ENCODE measurements at places on chromosomes 7 and 10.

DNA sequence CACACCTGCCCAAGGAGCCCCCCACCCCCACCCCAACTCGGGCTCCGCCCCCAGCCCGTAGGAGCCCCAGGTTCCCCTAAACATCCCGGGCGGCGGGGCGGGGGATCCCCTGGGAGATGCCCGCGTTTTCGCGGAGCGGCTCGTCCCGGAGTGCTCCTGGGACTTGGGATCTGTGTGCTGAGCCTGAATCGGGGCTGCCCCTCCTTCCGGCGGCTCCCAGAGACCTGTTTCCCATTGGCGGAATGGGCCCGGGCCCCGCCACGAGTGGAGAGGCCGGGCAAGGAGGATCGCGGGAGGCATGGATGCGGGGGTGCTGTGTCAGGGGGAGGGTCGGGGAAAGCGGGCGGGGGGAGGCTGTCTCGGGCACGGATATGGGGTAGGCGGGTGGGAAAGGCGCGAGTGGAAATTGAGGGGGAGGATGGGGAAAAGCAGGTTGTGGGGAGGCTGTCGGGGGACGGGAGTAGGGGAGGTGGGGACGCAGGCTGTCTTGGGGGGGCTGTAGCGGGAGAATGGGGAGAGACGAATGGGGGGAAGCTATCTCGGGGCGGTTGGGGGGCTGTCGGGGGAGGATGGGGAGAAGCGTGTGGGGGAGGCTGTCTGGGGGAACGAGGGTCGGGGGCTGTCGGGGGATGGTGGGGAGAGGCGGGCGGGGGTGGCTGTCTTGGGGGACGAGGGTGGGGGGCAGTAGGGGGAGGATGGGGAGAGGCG lies 572 bp upstream of the BHLHA15 start:
- no peak for DNase-seq

DNA sequence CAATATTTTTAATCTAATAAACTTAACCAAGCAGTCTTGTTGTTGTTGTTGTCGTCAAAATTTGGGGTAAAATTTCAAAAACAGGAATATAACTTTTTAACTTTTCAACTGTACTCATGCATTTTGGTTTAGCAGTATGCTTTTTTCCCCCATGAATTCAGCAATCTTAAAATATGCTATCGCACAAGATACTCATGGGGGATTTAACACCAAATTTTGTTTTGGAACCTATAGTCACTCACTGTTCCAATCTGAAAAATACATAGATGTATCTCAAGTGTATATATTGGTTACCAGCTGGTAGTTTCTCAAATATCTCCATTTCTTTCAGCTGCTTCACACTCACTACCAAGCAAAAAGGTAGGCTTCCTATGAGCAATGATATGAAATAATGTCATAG lies 91.4 kb upstream of the PIK3CG start:
- no peak for DNase-seq

- DNase-seq, result no peak
Observed at GRCh38 chr7:52917982-52918578, 117.4 kb upstream of the POM121L12 start.

GRCh38 chr10:131433568-131433967 lies 122.0 kb upstream of the TCERG1L start:
- DNase-seq, result no peak

DNA sequence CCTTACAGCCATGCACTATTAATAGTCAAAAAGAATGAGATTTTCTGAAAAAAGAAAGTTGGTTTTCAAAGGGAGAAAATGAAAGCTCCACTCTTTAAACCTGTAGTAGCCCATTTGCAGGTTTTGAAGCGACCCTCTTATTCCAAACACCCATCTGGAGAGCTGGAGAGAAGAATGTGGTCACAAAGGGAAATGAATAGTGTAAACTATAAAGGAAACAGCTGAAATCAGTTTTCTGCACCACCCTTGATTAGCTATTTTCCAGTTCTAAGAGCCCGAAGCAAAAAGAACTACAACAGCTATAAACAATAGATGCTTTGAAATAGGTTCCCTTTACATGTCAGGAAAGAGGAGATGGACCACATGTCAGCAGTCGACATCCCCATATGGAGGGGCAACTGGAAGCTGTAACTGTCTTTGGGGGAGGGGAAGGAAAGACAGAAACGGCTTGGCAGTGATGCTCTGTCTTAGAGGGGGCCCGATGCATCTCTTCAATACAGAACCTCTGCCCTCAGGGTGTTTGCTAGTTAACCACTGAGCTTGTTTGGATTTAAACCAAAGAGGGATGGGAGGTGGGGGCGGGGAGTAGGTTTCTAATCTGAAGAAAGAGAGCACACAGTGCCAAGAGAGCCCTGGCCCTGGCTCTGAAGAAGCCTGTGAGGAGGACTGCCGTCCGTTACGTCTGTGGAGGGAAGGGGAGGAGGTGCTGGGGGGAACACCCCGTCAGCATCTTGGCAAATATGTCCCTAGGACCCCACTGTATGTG lies 55.3 kb downstream of the CPVL start:
- no peak for DNase-seq

- no peak for DNase-seq
Observed at GRCh38 chr7:44323381-44324203, 1.8 kb downstream of the CAMK2B start.

DNA sequence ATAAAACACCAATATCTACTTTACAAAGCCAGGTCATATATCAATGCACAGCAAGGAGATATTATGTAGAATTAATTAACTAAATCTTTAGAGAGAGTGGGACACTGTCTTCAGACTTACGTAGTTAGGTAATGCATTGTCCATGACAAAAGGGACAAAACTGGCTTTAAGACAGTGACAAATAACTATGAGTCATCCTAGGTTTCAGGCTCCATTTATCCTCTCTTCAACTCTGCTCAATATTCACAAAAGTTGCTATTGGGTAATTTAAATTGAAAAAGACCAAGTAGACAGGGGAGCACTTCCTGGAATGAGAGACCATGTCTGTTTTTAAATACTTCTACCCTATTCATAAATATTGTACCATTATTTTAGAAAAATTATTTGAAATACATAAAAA lies 464.5 kb downstream of the ARL4A start:
- DNase-seq, result no peak

DNA sequence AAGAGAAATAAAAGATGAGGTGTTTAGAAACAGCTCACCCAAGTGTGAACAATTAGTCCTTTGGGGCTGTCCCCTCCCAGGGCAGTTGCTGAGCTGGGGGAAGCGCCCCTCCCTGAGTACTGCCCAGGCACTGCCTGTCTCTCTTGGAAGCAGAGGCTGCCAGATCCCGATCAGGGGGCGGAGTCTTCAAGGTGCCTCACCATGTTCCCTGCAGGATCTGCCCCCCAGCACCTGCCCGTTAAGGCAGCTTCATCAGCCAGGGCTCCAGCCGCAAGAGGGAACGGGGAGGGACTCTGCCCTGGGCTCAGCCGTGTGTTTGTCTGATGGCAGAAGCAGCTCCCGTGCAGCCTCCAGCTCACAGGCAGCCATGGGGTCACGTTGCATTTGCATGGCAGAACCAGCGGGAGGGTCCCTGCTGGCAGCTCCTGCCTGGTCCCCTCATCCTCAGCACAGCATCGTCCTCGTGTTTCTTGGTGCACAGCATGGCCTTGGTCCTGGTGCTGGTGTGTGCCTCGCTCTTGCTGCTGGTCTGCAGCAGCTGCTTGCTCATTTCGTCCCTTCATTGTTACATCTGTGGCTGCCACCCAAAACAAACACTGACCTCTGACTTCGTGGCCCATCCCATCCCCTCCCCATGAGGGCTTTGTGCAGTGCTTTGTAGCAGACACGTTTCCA lies 10.7 kb upstream of the DPYSL4 start:
- DNase-seq, result no peak

Measured in NCI-H1048 (cell line).